Activated CD4-positive, alpha-beta T cell treated with anti-CD3 and anti-CD28 coated beads, Interleukin-2, amount 50 U/mL, for 24 hours (primary cell): ENCODE measurements at places on chromosomes 2 and 18.

- peak; percentile 7 for DNase-seq
Measured at GRCh38 chr2:121080013-121080772, 204.8 kb downstream of the TFCP2L1 start.

DNA sequence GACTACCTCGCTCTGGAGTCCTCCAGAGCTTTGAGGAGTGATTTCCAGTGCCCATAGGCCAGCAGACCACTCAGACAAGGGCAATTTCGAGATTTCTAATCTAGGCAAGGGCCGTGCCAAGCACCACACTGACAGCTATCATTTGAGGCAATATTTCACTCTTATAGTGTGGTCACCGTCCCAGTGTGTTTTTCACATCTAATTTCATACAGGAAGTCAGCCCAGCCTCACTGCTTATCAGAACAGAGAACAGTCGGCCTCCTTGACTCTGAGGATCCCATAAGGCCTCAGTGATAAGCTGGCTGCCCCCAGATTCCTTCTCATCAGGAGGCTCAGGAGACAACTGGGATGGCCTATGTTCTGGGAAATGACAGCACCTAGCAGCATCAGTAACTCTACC, 581 bp downstream of the CAPN14 start:
- no peak for DNase-seq

DNA sequence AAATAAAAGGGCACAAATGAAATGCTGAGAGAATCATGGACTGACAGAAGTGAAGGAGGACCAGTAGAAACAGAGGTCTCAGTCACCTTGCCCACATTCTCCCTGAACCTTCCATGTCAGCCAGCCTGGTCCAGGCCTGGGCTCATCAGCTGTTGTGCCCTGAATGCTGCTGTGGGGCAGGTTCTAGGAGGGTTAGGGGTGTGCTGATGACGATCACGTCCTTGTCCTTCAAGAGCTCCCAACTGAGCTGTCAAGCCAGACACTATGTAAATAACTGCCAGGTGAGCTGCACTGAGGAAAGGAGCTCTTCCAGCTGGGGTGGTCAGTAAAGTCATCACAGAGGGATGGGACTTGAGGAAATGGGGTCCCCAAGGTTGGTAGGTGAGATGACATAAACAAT, 156.5 kb downstream of the SMAD2 start:
- DNase-seq = no peak

- no peak for DNase-seq
Measured at GRCh38 chr18:50312296-50313030, 25.0 kb upstream of the CXXC1 start.

- no peak for DNase-seq
Measured at GRCh38 chr2:105725388-105725787, 19.3 kb upstream of the NCK2 start.

DNA sequence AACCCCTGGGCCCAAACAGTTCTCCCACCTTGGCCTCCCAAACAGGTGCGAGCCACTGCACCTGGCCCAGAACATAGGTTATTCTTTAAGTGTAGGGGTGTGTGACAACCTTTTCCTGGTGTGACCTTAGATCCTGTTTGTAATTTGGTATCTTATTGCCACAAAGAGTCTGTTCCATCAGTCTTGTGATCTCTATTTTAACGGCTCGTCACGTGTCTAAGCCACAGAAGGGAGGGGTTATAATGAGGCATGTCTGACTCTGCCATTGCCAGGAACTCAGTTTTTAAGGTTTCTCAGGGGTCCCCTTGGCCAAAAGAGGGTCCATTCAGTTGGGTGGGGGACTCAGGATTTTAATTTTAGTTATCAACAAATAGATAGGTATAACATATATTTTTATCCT, 4.4 kb upstream of the ALS2 start:
- no peak for DNase-seq

- no peak for DNase-seq
Measured at GRCh38 chr2:100425573-100426383, 8.3 kb upstream of the CHST10 start.

DNA sequence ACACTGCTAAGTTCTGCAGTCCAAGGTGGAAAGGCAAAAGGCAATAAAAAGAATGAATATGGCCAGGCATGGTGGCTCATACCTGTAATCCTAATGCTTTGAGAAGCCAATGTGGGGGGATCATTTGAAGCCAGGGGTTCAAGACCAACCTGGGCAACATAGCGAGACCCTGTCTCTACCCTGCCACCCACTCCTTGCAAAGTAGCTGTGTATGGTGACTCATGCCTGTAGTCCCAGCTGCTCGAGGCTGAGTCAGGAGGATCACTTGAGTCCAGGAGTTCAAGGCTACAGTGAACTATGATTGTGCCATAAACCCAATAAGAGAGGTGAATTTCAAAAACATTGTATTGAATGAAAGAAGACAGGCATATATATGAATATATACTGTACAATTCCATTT, 2.4 kb downstream of the MYL12B start:
- DNase-seq = no peak

GRCh38 chr2:129864719-129865118, 114.7 kb upstream of the RAB6C start:
- no peak for DNase-seq

- DNase-seq = no peak
Measured at GRCh38 chr2:75053484-75054112, 95.2 kb downstream of the POLE4 start.

DNA sequence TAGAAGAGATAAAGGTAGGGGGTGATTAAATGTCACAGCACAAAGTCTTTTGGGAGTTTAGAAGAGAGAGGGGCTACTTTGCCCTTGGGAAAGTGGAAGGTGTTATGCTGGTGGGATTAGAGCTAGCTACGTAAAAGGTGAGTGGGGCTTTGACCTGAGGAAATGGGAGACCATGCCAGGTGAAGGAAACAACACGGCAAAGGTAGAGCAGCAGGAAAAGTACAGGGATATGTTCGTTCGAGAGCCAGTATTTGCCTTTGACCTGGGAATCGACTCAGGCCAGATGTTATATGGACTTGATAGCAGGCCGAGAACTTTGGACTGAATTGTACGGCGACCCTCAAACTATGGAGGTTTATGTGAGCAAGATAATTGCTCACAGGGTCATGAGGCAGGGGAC, 55.7 kb upstream of the ACKR3 start:
- no peak for DNase-seq

GRCh38 chr2:235070063-235070706, 118.4 kb downstream of the SH3BP4 start:
- DNase-seq = no peak

GRCh38 chr2:64765160-64765805, 111.6 kb upstream of the SERTAD2 start:
- no peak for DNase-seq

DNA sequence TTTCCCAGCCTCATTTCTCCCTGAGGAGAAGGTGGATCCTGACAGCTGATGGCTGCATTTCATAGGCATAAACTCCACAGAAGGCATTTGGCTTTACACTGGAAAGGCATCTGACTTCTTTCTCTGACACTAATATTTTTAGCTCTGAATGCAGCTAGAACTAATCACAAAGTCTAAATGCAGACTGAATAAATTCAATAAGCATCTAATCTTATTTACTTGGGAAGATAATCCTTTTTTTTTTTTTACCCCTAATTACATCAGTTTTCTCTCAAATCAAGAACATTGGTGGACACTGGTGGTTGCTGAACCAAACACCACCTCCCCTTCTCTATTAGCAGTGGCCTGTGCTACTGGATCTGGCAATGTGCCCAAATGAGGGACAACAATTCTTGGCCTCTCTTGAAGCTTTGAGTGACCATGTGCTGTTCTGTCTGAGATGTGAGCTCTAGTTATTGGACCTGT, 50.9 kb upstream of the CD226 start:
- no peak for DNase-seq

GRCh38 chr2:231810905-231811304, 24.7 kb downstream of the COPS7B start:
- no peak for DNase-seq

DNA sequence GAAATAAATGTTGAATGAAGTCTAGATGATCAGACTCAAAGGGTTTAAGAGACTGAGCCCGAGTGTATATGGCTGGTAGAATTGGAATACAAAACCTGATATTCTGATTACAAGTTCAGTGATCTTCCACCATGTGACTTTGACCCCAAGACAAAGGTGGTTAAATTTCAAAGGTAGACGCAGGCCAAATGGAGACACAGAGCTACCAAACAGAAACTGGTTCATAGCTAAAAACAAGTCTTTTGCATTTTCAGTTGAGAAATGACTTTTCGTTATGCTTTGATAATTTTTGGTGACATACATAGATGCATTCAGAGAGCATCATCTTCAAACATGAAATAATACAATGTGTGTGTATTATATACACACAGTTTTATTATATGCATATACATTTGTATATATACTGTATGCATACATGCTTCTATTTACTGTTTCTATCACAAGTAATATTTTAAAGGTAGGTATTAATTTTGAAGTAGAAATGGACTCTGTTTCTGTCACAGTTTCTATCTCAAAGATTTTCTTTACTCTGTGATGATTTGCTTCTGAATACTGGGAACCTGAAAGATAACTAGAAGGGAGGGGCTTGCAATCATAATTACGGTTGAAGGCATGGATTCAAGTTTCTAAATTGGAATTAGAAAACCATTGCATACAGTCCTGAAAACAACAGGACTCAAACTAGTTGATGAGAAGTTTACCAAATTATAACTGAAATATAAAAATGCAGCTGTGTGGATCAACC, 142.3 kb downstream of the ABCA12 start:
- DNase-seq = no peak

GRCh38 chr18:79634186-79634585, 45.4 kb upstream of the CTDP1 start:
- no peak for DNase-seq
